Endodermal cell (in vitro differentiated cells): ENCODE measurements at places on chromosomes 13 and 19. TPM values are rescaled to one million over a fixed set of nuclear protein-coding genes. Genes with fewer than 3 reads are reported as not detected.

GRCh38 chr19:48770266-48770665 is 14.9 kb downstream of the FGF21 start:
- no peaks in the 10 kb centered on the region for H3K4me1 ChIP-seq
- H3K27ac ChIP-seq, result no peak overlapping the region
- no peaks in the 10 kb centered on the region for H3K27me3 ChIP-seq
- no peak for DNase-seq
- H3K4me3 ChIP-seq, result no peak overlapping the region
- no peaks in the 10 kb centered on the region for H3K36me3 ChIP-seq

- no peak overlapping the region for H3K4me3 ChIP-seq
- no peaks in the 10 kb centered on the region for H3K36me3 ChIP-seq
- no peaks in the 10 kb centered on the region for H3K27me3 ChIP-seq
- H3K27ac ChIP-seq, result no peak overlapping the region
- H3K4me1 ChIP-seq, result no peaks in the 10 kb centered on the region
Measured at GRCh38 chr13:105890509-105890908, 645.0 kb downstream of the EFNB2 start.

- peaks cover 4% of the 10 kb centered on the region for H3K4me1 ChIP-seq
- DNase-seq, result peak; percentile 87
- H3K27me3 ChIP-seq, result no peaks in the 10 kb centered on the region
- peak overlapping the region; percentile 38 for H3K27ac ChIP-seq
- H3K36me3 ChIP-seq, result no peaks in the 10 kb centered on the region
- H3K4me3 ChIP-seq, result peak overlapping the region; percentile 96
Measured at GRCh38 chr19:2475018-2475701, 767 bp upstream of the GADD45B start.

GRCh38 chr19:41192574-41193429 is at the start of gene CYP2S1:
TSS of gene CYP2S1 (plus strand) at chr19:41193219. CDS start at chr19:41193265, 46 bp downstream.
- no peaks in the 10 kb centered on the region for H3K36me3 ChIP-seq
- H3K27me3 ChIP-seq, result no peaks in the 10 kb centered on the region
- no peak within 1 kb of the TSS for H3K27ac ChIP-seq
- no peaks in the 10 kb centered on the region for H3K4me1 ChIP-seq
- peak; percentile 91 for DNase-seq

DNA sequence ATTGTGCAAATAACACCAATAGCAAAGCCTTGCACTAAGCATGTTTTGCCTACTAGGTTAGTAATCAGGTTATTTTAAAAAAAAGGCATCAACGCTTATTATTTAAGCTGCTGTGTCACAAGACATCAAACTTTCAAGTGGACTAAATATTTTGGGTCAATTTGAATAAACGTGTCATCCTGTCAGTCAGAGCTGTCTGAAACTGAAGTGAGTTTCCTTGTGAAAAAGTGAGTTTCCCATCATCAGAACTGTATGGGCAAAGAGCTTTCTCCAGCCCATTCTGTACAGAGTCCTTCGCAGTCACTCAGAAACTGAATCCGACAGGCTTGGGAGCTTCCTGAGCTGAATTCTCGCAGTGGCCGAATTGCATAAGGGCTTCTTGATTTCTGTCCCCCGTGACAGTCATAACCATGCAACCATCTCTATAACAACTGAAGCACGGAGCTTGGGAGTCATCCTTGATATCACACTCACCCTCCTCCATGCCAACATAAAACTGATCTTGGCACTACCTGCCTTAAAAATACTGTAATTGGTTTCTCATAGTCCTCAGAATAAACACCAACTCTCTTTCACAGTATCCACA is 139.8 kb downstream of the MIPEP start:
- H3K4me1 ChIP-seq, result no peaks in the 10 kb centered on the region
- H3K4me3 ChIP-seq, result no peak overlapping the region
- H3K27ac ChIP-seq, result no peak overlapping the region
- H3K36me3 ChIP-seq, result peaks cover 3% of the 10 kb centered on the region
- H3K27me3 ChIP-seq, result no peaks in the 10 kb centered on the region

GRCh38 chr19:21022996-21023395 is 2.5 kb downstream of the ZNF430 start:
- no peak overlapping the region for H3K27ac ChIP-seq
- peak overlapping the region; percentile 3 for H3K4me3 ChIP-seq
- DNase-seq, result no peak
- no peaks in the 10 kb centered on the region for H3K4me1 ChIP-seq
- peaks cover 42% of the 10 kb centered on the region for H3K36me3 ChIP-seq
- H3K27me3 ChIP-seq, result no peaks in the 10 kb centered on the region

GRCh38 chr19:12695997-12696365 is 450 bp downstream of the FBXW9 start:
- H3K27me3 ChIP-seq, result no peaks in the 10 kb centered on the region
- DNase-seq, result no peak
- peak overlapping the region; percentile 91 for H3K4me3 ChIP-seq
- H3K4me1 ChIP-seq, result no peaks in the 10 kb centered on the region
- no peak overlapping the region for H3K27ac ChIP-seq

DNA sequence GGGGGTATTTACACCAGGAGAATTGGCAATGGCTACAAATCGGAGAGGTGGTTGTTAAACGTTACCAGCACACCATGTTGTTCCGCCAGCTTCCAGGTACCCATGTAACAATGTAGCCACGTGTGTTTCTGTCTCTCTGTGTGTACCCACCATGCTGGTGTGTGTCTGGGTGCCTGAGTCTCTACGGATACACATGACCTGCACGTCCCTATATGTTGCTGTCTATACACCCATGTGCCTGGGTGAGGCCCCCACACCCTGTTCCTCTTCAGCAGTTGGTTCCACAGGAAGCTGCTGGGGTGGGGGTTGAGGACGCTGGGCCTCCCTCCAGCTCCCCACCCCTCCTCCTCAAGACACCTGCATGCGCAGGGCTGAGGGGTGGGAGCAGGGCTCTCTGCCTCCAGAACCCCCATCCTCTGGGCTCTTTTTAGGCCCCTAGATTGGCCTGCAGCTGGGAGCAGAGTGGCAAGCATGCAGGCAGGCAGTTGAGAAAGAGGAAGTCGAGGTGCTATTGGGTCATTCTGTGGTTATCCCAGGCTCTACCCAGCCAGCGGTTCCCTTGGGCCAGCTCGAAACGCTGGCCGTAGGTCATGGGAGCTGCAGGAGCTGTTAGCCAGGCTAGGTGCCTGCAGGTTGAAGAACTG is at the start of gene ARHGEF18:
Gene ARHGEF18 (plus strand): TSS at position 351 of the 644 bp plus-strand sequence. CDS start 13,954 bp downstream, outside the sequence.
- H3K4me3 ChIP-seq, result no peak within 1 kb of the TSS
- no peaks in the 10 kb centered on the region for H3K36me3 ChIP-seq
- no peaks in the 10 kb centered on the region for H3K4me1 ChIP-seq
- H3K27ac ChIP-seq, result no peak within 1 kb of the TSS

- H3K27ac ChIP-seq, result no peak overlapping the region
- peaks cover 3% of the 10 kb centered on the region for H3K4me1 ChIP-seq
- H3K4me3 ChIP-seq, result no peak overlapping the region
- no peaks in the 10 kb centered on the region for H3K27me3 ChIP-seq
Measured at GRCh38 chr19:575527-576506, 3.4 kb downstream of the BSG start.

GRCh38 chr13:28725046-28725610 is 6.4 kb upstream of the SLC46A3 start:
- no peak overlapping the region for H3K27ac ChIP-seq
- no peaks in the 10 kb centered on the region for H3K4me1 ChIP-seq
- DNase-seq, result no peak
- H3K36me3 ChIP-seq, result no peaks in the 10 kb centered on the region
- no peak overlapping the region for H3K4me3 ChIP-seq

GRCh38 chr19:45790942-45791341 is 1.7 kb downstream of the DMWD start:
- H3K4me1 ChIP-seq, result no peaks in the 10 kb centered on the region
- no peak for DNase-seq
- H3K27me3 ChIP-seq, result no peaks in the 10 kb centered on the region
- H3K36me3 ChIP-seq, result peaks cover 31% of the 10 kb centered on the region

DNA sequence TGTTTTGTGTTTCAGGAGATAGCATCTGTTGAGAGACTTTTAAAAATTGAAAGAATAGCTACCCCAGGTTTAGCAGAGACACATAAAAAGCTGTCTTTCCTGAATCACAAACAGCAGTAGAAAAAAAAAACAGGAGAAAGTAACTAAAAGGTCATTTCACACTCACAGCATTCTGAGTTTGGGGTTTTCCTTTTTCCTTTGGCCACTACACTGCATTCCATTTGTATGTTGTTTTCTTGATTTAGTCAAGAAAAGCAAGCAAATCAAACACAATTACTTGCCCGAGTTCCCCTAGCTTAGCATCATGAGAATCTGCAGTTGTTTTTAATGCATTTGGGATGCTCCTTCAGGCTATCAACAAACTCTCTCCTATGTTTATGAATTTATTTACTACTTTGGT is 161.0 kb downstream of the KCTD12 start:
- no peak overlapping the region for H3K27ac ChIP-seq
- no peak overlapping the region for H3K4me3 ChIP-seq
- no peaks in the 10 kb centered on the region for H3K36me3 ChIP-seq
- no peaks in the 10 kb centered on the region for H3K27me3 ChIP-seq
- peaks cover 2% of the 10 kb centered on the region for H3K4me1 ChIP-seq

- H3K27me3 ChIP-seq, result peaks cover 40% of the 10 kb centered on the region
- no peak overlapping the region for H3K27ac ChIP-seq
- DNase-seq, result no peak
Measured at GRCh38 chr19:595326-596262, 5.9 kb downstream of the HCN2 start.

DNA sequence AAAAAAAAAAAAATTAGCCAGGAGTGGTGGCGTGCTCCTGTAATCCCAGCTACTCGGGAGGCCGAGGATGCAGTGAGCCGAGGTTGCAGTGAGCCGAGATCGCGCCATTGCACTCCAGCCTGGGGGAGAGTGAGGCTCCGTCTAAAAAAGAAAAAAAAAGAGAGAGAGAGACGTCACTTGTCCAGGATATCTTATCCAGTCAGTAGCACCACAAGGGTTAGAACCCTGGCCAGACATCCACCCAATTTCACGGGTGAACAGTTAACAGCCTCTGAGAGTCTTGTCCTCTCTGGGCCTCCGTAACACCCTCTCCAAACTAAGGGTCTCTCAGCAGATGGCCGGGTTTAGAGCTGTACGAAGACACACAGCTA is 917 bp upstream of the CLPTM1 start:
- no peaks in the 10 kb centered on the region for H3K27me3 ChIP-seq
- H3K36me3 ChIP-seq, result peaks cover 6% of the 10 kb centered on the region
- H3K4me1 ChIP-seq, result peaks cover 7% of the 10 kb centered on the region
- peak overlapping the region; percentile 92 for H3K27ac ChIP-seq
- no peak for DNase-seq
- H3K4me3 ChIP-seq, result peak overlapping the region; percentile 95

DNA sequence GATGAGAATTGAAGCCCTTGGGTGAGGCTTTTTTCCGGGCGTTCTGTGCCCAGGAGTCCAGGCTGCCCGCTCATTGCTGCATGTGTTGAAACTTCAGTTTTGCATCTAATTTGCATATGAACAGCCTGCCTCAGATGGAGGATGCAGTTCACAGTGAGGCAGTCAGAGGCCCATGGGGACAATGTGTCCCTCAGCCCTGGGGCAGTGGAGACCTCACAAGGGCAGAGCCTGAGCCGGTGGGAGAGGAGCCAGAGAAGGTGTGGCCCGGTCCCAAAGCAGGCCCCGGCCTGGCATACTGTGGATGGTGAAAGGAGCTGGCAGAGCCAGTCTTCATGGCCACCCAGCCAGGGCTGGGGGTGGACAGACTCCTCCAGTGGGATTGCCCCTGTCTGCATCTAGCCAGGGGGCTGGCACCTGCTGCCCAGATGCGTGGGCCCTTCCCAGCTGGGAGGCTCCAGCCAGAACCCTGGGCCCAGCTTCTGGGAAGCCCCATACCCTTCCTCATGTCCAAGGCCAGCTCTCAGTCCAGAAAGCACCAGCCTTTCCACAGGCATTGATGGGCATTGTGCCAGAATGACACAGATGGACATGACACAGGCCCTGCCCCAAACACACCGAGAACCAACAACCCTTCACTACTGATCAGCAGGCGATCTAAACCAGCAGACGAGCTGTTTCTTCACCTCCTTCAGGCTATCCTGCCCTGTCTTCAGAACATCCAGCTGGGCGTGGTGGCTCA is 32.9 kb upstream of the KCTD15 start:
- H3K36me3 ChIP-seq, result no peaks in the 10 kb centered on the region
- no peak overlapping the region for H3K4me3 ChIP-seq
- no peak for DNase-seq
- no peak overlapping the region for H3K27ac ChIP-seq
- no peaks in the 10 kb centered on the region for H3K4me1 ChIP-seq
- no peaks in the 10 kb centered on the region for H3K27me3 ChIP-seq

DNA sequence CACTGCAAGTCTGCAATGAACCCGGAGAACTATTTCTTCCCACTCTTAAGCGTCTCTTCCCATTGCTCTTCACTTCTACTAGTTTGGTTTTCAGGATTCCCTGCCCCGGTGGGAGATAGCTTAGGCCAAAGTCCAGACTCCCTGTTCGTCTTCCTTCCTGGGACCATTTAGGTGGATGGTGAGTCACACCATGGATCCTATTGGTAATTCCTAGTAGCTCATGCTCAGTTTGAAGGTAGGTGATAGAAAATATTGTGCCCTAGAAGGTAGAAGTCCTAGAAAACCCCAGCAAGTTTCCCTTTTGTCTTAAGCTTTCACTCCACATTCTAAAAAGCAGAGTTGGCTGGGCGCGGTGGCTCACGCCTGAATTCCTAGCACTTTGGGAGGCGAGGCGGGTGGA is 13.8 kb downstream of the CHAF1A start:
- peaks cover 10% of the 10 kb centered on the region for H3K4me1 ChIP-seq
- no peak for DNase-seq
- H3K27ac ChIP-seq, result no peak overlapping the region

GRCh38 chr13:48234566-48235340 is 1.7 kb downstream of the ITM2B start:
- peaks cover 10% of the 10 kb centered on the region for H3K36me3 ChIP-seq
- no peak for DNase-seq
- H3K4me1 ChIP-seq, result peaks cover 6% of the 10 kb centered on the region
- H3K27me3 ChIP-seq, result peaks cover 16% of the 10 kb centered on the region

- no peaks in the 10 kb centered on the region for H3K4me1 ChIP-seq
- H3K27me3 ChIP-seq, result no peaks in the 10 kb centered on the region
- H3K4me3 ChIP-seq, result peak overlapping the region; percentile 32
- peak; percentile 49 for DNase-seq
- H3K27ac ChIP-seq, result no peak overlapping the region
Measured at GRCh38 chr13:89393758-89394304, 1722.7 kb downstream of the SLITRK5 start.

- H3K36me3 ChIP-seq, result peaks cover 60% of the 10 kb centered on the region
- no peaks in the 10 kb centered on the region for H3K27me3 ChIP-seq
- no peaks in the 10 kb centered on the region for H3K4me1 ChIP-seq
- no peak overlapping the region for H3K27ac ChIP-seq
- no peak overlapping the region for H3K4me3 ChIP-seq
- DNase-seq, result no peak
Measured at GRCh38 chr13:113528101-113528812, 37.7 kb upstream of the DCUN1D2 start.

- H3K36me3 ChIP-seq, result no peaks in the 10 kb centered on the region
- H3K4me1 ChIP-seq, result no peaks in the 10 kb centered on the region
- H3K27me3 ChIP-seq, result peaks cover 85% of the 10 kb centered on the region
- DNase-seq, result no peak
Measured at GRCh38 chr19:12990853-12991252, 4.4 kb upstream of the NFIX start.

Gene CYP2B6
- total RNA-seq, result 0.75 and 0.93 TPM in 2 replicates

Gene ERFL
- 0.23 to 0.72 TPM (median 0.53 TPM) in 3 replicates for total RNA-seq

Gene ZNF229
- total RNA-seq, result 2.0 to 3.3 TPM (median 3.1 TPM) in 3 replicates

Gene ENOX1
- 0.07 TPM in 1 of 2 replicates, not detected in the other for total RNA-seq

Gene SMIM7
- total RNA-seq, result 56.3 and 57.6 TPM in 2 replicates

Gene PRSS57
- total RNA-seq, result not detected in 2 replicates

Gene FFAR1
- total RNA-seq, result not detected in 2 replicates

Gene CAPN12
- total RNA-seq, result 14.5 to 83.6 TPM (median 15.4 TPM) in 3 replicates
